Activated T-helper 2 cell treated with anti-CD3 and anti-CD28 coated beads, Interferon-gamma antibody, Interleukin-2, Interleukin-4, amounts not matched to agents 10 μg/mL and 5 μg/mL and 100 μg/mL, durations not matched to agents 14 hours and 24 hours and 36 hours (primary cell): ENCODE measurements at places on chromosomes 2 and 18. TPM values are rescaled to one million over a fixed set of nuclear protein-coding genes. Genes with fewer than 3 reads are reported as not detected.

DNA sequence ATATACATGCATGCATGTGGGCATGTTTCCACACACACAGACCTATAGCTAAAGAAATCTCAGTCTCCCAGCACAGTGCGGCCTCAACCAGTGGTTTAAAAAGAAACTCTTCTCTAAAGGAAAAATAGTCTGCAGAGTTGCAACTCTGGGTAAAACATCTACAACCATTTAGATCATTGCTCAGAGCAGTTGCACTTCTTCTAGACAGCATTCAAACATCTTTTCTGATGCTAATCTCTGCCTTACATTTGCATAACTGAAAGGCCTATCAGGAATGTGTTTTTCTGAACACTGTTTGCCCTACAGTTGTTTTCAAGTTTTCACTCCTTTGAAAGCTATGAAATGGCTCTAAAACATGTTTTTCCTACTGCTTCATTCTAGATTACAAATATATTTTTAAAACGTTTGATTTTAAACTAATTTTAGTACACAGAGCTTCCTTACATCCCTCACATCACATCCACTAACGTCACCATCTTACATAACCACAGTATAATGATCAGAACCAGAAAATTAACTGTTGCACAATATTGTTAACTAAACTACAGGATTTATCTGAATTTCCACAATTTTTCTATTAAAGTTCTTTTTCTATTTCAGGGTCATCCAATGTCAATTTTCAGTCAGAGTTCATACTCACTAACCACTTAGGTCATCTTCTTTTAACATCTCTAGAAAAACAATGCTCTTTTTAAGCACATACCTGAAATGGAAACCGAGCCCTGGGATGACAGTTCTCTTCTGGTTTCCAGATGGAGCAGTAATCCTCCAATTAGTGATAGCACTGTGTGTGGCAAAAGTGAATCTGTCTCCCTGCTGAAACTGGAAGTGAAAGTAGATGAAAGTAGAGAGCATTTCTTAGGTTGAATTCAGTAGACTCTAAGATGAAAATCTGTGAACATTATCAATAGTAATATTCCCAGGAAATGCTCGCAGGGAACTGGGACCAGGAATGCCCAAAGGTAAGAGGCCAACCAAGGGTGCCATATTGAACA lies 501.6 kb upstream of the GCFC2 start:
- no peaks in the 10 kb centered on the region for H3K36me3 ChIP-seq
- no peaks in the 10 kb centered on the region for H3K4me1 ChIP-seq
- H3K4me3 ChIP-seq = no peak overlapping the region
- H3K27me3 ChIP-seq = no peaks in the 10 kb centered on the region
- DNase-seq = no peak

- H3K4me1 ChIP-seq = no peaks in the 10 kb centered on the region
- H3K27me3 ChIP-seq = peaks cover 30% of the 10 kb centered on the region
- DNase-seq = no peak
Observed at GRCh38 chr2:204625135-204625534, 79.9 kb downstream of the PARD3B start.

DNA sequence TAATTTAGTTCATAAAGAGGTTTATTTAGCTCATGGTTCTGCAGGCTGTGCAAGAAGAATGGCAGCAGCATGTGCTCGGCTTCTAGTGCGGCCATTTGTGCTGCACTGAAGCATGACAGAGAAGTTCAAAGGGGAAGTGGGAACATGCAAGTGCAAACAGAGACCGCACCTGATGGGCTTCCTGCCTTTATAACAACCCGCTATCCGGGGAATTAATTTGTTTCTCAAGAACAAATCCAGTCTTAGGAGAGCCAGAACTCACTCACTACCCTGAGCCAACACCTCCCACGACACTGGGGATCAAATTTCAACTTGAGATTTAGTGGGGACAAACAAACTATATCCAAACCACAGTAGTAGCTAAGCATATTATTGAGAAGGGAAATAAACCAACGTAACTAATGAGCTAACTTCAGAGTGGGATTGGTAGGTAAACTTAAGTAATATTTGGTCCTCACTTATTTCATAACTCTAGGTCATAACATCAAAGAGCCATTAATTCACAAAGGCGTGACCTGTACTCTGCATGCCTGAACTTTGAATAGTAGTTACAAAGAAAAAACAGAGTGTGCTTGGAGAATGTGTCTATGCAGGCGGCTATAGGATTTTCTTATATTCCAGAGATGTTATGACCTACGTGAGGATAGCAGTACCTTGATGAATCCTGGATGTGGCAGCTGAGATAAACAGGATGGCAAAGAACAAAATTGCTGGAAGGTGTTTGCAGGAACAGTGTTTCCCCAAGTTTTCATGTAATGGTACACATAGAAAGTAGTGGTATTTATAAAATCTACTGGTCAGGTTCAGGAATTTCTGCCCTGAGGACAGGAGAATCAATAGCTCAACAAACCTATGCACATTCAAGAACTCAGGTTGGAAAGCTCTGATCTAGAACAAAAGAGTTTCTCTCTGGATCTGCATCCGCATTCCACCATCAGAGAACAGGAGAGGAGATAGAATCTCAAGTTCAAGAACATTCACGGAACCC lies 845.9 kb upstream of the ID2 start:
- peaks cover 9% of the 10 kb centered on the region for H3K4me1 ChIP-seq
- DNase-seq = no peak
- H3K36me3 ChIP-seq = peaks cover 20% of the 10 kb centered on the region
- H3K4me3 ChIP-seq = no peak overlapping the region
- H3K27me3 ChIP-seq = no peaks in the 10 kb centered on the region

DNA sequence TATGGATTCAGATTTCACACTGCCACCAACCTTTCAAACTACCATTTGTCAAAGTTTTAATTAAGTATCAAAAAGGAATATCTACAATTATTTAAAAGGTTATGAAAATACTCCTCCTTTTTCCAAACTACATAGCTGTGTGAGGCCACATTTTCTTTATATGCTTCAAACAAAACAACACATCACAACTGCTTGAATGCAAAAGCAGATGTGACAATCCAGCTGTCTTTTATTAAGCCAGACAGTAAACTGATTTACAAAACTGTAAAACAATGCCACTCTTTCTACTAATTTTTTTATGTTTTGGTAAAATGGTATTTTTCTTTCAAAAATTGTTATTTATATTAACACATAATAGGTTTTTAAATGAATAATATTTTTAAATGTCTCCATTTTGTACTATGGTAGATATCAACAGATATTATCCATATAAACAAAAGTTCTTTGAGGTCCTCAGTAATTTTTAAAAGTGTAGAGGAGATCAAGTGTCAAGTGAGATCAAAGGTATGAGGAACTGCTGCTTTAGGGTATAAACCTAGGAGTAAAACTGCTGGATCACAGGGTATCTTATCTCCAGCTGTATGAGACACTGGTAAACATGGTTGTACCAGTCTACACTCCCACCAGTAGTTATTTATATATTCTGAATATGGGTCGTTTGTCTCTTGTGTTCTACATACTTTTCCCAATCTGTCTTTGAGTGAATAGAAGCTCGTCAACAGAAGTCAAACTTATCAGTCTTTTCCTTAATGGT lies 68.8 kb upstream of the SERTAD2 start:
- no peaks in the 10 kb centered on the region for H3K27me3 ChIP-seq
- no peak overlapping the region for H3K4me3 ChIP-seq
- peaks cover 9% of the 10 kb centered on the region for H3K36me3 ChIP-seq
- DNase-seq = no peak

DNA sequence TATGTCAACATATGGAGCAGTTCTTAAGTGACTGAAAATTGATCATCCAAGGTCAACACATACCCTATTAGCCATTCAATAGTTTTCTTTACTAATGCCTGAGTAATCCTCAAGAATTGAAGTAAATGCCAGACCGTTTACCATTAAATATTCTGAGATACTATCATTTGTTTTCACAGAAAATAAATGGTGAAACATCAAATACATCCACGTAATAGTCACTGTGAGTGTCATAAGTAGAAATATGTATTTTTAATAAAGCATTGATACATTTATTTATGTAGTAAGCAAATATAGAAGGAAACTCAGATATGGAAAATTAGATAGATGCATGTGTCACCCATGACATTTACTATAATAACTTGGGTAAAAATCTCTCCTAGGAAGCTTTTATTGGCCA lies 927.8 kb upstream of the NRXN1 start:
- H3K4me1 ChIP-seq = no peaks in the 10 kb centered on the region
- no peaks in the 10 kb centered on the region for H3K36me3 ChIP-seq
- H3K4me3 ChIP-seq = no peak overlapping the region
- no peaks in the 10 kb centered on the region for H3K27me3 ChIP-seq

DNA sequence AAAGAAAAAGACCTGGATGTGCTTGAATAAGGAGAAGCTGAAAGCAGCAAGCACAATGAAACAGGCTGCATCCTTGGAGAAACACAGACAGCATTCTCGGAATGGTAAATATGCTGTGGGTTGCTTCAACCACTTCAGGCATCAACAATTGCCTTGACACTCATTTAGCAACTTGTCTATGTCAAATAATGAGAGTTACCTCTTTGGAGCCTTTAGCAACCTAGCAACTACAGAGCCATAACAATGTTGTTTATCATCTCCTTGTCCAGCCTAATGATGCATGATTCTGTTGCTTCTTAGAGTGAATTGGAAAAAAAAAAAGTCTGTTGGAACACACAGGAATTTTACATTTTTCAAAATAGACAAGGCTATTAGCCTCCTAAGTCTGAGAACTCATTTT lies 410.6 kb downstream of the PIK3C3 start:
- no peaks in the 10 kb centered on the region for H3K27me3 ChIP-seq
- DNase-seq = no peak
- no peak overlapping the region for H3K27ac ChIP-seq

Gene PPM1G
- total RNA-seq = 159 and 163 TPM in 2 replicates

- peak overlapping the region; percentile 89 for H3K27ac ChIP-seq
- H3K4me3 ChIP-seq = peak overlapping the region; percentile 59
- no peak for DNase-seq
- peaks cover 49% of the 10 kb centered on the region for H3K4me1 ChIP-seq
- no peaks in the 10 kb centered on the region for H3K27me3 ChIP-seq
Observed at GRCh38 chr2:207142461-207142860, 23.3 kb downstream of the KLF7 start.

GRCh38 chr18:75170916-75171315 lies 38.0 kb downstream of the PTGR3 start:
- no peak overlapping the region for H3K4me3 ChIP-seq
- H3K36me3 ChIP-seq = no peaks in the 10 kb centered on the region
- no peak for DNase-seq
- no peak overlapping the region for H3K27ac ChIP-seq
- H3K27me3 ChIP-seq = peaks cover 7% of the 10 kb centered on the region
